ENCODE measurements at places on chromosomes 2 and 18.
A peak's percentile ranks its signal among the peaks of the same experiment; 100 is the strongest.

- DNase-seq = no peak
These were observed 770.8 kb downstream of the DSC3 start for GRCh38 chr18:30271716-30272115.

GRCh38 chr18:13261661-13262357 is 43.2 kb downstream of the LDLRAD4 start:
- DNase-seq = no peak

GRCh38 chr2:45567974-45568789 is 42.9 kb downstream of the SRBD1 start:
- peak; percentile 91 for DNase-seq

- DNase-seq = no peak
These were observed 40.9 kb upstream of the TRIM43B start for GRCh38 chr2:95525294-95526035.

GRCh38 chr2:207107551-207107950 is 58.2 kb downstream of the KLF7 start:
- DNase-seq = peak; percentile 52
